ENCODE measurements at places on chromosomes 16 and 17. TPM values are rescaled to one million over a fixed set of nuclear protein-coding genes. Genes with fewer than 3 reads are reported as not detected.

KRTAP2-3 gene
- not detected for total RNA-seq

SOCS1 gene
- total RNA-seq: 5.0 TPM

VTN gene
- total RNA-seq: 7.7 TPM

ZNF469 gene
- total RNA-seq: 11.7 TPM

KRTAP4-1 gene
- total RNA-seq: not detected

CLEC3A gene
- not detected for total RNA-seq

NPIPA3 gene
- 1.0 TPM for total RNA-seq

MFSD11 gene
- total RNA-seq: 77.8 TPM

TEX19 gene
- total RNA-seq: not detected

TMEM11 gene
- total RNA-seq: 23.1 TPM

NPIPB9 gene
- 3.5 TPM for total RNA-seq

TP53TG3 gene
- not detected for total RNA-seq

ACSM5 gene
- 0.66 TPM for total RNA-seq

SPNS1 gene
- 25.1 TPM for total RNA-seq

P3H4 gene
- total RNA-seq: 34.0 TPM

XYLT1 gene
- 24.0 TPM for total RNA-seq

TMEM94 gene
- 54.9 TPM for total RNA-seq

CDRT15L2 gene
- not detected for total RNA-seq

NPIPB2 gene
- 10.0 TPM for total RNA-seq

C1QBP gene
- 104 TPM for total RNA-seq

SCNN1B gene
- total RNA-seq: 0.66 TPM

ZPBP2 gene
- not detected for total RNA-seq

HCRT gene
- 1.4 TPM for total RNA-seq

SDR42E2 gene
- not detected for total RNA-seq

NPIPB6 gene
- 11.4 TPM for total RNA-seq

FBXO39 gene
- 0.22 TPM for total RNA-seq

TLCD2 gene
- 4.1 TPM for total RNA-seq

TBCD gene
- 63.9 TPM for total RNA-seq

C16orf54 gene
- total RNA-seq: 0.44 TPM

CES3 gene
- 0.77 TPM for total RNA-seq

NOTUM gene
- total RNA-seq: 2.0 TPM

GIT1 gene
- total RNA-seq: 32.7 TPM

ABCC3 gene
- total RNA-seq: 2.6 TPM

CASKIN1 gene
- 7.3 TPM for total RNA-seq

C17orf50 gene
- not detected for total RNA-seq

FAM117A gene
- total RNA-seq: 12.3 TPM

GUCY2D gene
- 26.8 TPM for total RNA-seq
